ENCODE measurements at places on chromosomes 16 and 17.

DNA sequence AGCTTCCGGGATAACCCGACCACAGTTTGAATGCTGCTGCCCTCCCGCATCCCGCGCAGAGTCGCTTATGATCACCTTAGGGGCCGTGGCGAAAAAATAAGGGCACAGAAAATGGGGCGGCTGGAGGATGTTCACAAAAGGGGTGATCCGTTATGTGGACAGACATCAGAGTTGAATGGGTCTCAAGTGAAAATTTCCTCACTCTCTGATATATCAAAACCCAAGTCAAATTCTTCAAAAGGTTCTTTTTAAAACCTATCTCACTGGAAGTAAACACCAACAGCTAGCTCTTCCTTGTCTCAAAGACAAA is 400 bp upstream of the CEP112 start:
- no peak for DNase-seq

GRCh38 chr17:14826358-14826757 is 438.8 kb downstream of the PMP22 start:
- no peak for DNase-seq

DNA sequence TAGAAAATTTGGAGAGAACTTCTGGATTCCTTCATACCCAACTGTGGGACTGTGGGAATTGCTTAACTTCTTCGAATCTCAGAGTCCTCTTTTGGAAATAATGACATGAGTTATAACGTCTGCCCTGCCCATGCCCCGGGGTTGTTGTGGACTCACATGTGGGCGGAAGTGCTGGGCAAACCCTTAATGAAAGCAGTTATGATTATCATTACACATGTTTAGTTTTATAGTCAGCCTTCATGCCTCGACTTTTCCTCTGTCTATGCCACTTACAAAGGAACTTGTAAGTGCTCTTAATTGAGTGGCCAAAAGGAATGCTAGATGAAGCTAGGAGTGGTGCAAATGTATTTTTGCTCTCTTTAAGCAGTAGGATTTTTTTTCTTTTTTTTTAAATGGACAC is 3.9 kb downstream of the KRT27 start:
- DNase-seq = no peak

GRCh38 chr16:12002447-12003006 is 26.0 kb downstream of the SNX29 start:
- no peak for DNase-seq

DNA sequence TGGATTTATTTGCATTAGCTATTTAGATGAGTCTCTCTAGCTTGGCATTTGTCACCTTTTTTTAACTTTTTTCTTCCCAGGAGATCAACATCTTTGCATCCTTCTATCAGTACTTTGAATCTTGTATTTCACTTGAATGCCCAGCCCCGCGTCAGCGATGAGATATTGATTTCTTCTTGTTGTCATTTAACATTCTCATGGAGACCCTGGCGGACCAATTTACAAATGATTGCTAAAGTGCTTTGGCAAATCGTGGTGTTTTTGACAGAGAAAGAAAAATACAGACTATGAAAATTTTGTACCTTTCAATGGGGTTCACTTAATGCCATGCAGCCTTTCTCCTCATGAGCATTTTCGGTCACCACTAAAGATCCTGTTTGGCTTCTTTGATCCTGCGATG is 269.7 kb downstream of the ABCC12 start:
- DNase-seq = no peak

GRCh38 chr16:81987706-81988105 is 23.6 kb downstream of the SDR42E1 start:
- DNase-seq = no peak

GRCh38 chr16:1075546-1075945 is 3.0 kb downstream of the SSTR5 start:
- DNase-seq = no peak

DNA sequence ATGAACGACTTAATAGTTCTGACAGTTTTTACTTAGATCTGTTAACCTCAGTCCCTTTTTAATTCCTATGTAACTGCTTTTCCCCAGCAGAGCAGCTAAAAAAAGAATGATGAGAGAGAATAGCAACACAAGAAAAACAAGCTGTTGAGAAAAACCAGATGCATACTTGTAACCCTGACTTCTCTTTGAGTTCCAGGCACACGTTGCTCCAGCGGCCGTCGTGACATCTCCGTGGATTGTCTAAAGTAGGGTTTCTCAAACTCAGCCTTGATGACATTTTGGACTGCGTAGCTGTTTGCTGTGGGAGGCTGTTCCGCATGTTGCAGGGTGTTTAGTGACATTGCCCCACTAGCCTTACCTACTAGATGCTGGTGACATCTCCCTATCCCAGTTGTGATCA is 324.0 kb downstream of the SNX29 start:
- no peak for DNase-seq

GRCh38 chr16:2856686-2857450 is 1.1 kb downstream of the PRSS22 start:
- DNase-seq = no peak

GRCh38 chr16:25258861-25259179 is 1.2 kb upstream of the ZKSCAN2 start:
- DNase-seq = peak; percentile 53

GRCh38 chr16:12721841-12722421 is 81.8 kb downstream of the CPPED1 start:
- no peak for DNase-seq

Measured in activated naive CD4-positive, alpha-beta T cell treated with anti-CD3 and anti-CD28 coated beads for 36 hours (primary cell).